ENCODE measurements at places on chromosomes 4 and X. TPM values are rescaled to one million over a fixed set of nuclear protein-coding genes. Genes with fewer than 3 reads are reported as not detected.
A peak's percentile ranks its signal among the peaks of the same experiment; 100 is the strongest.

DNA sequence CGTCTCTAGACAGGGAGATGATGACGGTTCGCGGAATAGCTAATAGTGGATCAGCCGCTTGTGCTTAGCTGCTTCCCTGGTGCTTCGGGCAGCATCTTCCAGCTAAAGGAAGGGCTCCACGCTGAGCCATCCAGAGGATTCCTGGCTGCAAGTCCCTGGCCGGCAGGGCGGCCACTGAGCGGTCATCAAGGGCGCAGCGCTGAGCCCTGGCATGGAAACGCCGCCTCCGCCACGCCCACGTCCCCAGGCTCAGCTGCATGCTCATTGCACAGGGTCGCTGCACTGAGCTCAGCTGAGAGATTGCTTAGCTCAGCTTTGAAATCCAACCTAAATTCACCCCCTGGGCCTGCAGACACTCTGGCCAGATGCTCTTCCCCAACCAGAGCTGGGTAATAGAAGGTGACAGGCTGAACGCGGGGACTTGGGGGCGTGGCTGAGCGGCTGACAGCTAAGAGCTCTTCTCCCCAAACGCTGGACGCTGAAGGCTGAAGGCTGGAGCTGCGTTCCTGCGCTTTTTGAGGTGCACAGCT, 118.2 kb upstream of the KIT start:
- peak; percentile 47 for DNase-seq

GRCh38 chrX:39460499-39460898, 637.3 kb downstream of the BCOR start:
- DNase-seq = no peak

- DNase-seq = peak; percentile 12
These were observed 85.4 kb upstream of the GBA3 start for GRCh38 chr4:22607382-22607781.

GRCh38 chr4:174248407-174248806, 35.1 kb downstream of the FBXO8 start:
- no peak for DNase-seq

- no peak for DNase-seq
These were observed 384.6 kb downstream of the PPP3CA start for GRCh38 chr4:100962698-100963097.

DNA sequence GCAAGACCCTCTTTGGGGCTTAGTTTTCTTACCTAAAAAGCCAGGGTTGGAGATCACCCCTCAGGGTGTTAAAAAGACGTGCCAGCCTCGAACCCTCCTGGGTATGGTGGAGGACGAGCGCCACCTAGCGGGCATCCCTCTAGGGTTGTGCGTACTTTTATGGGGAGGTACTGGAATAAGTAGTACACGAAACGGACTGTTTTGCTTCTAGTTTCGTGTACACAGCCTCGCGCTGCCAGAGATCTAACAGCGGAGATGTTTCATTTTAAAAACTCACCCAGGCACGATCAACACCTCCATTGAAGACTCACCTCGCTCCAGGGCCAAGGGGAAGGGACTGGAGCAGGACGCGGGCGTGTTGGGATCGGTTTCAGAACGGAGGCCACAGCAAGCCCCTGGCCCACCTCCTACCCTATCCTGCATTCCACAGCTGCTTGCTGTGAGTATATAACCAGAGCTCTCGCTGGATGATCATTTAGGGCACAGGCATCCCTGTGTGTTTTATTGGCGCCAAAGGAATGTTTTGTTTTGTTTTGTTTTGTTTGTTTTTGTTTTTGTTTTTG, 4.8 kb upstream of the NKX3-2 start:
- DNase-seq = peak; percentile 85

DNA sequence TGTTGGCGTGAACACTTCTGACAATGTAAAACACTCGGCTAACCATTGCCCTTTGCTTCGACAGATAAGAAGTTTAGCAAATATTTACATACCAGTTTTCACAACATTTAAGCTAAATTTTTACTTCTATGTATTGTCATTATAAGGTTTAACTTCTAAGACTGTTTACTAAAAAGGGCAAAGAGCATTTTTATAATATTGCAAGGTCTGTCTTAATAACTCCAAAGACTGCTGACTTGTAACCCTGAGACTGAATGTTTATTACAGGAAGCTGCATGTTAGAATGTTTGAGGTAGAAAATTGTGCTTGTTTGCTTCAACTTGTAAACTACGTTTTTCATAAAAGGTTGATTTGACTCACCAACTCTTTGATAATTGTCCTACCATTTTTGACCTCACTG, 213.2 kb upstream of the RPS6KA3 start:
- no peak for DNase-seq

- no peak for DNase-seq
These were observed 30.7 kb upstream of the CLCN4 start for GRCh38 chrX:10126044-10126443.

DNA sequence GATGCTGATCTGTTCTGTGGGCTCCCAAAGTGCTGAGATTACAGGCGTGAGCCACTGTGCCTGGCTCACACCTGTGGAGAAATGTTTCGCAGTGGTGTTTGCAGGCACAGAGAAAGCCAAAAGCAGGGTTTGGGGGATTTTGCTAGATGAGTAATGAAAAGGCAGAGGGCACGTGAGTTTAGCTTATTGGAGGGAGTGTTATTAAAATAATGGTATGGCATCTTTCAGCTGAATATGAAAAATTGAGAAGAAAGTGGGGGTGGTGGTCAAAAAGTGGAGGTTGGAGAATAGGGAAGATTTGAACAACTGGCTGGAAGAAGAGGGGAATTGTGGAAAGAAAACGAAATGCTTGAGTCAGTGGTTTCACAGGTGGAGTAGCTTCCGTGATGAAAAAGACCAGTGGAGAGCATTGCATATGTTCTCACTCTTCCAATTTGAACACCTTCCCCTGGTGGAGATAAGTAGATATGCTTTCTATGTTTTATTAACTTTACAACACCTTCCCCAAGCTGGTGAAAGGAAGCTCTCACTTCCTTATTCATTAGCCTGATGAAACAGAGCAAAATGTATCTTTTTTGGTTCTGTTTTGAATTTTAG, 1.1 kb upstream of the CHST7 start:
- DNase-seq = no peak

GRCh38 chr4:143559757-143560147, 46.2 kb downstream of the SMARCA5 start:
- DNase-seq = no peak

DNA sequence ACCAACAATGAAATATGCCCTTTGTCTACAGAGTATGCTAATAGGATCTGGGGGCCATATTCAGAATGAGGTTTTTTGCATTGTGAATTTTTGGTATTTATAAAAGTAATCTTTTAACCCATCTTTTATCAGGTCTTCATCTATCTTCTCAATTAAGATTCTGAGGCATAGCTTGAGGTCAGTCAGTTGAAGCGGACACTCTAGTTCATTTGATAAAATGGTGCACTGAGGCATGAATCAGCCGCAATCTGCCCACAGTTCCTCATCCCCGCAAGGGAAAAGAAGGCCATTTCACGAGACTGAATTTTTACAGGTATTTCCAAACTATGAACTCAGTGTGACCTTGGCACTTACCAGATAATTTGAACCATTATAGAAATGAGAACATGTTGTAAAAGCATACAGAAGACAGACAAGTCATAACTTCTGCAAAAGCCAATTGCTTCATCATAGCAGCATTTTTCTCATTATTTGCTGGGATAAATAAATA, 19.3 kb upstream of the VCX2 start:
- DNase-seq = no peak

KLKB1 gene
- total RNA-seq = not detected

AREG gene
- 2.2 TPM for total RNA-seq

SPON2 gene
- 2.2 TPM for total RNA-seq

USP26 gene
- not detected for total RNA-seq

FGF13 gene
- 20.7 TPM for total RNA-seq

CYBB gene
- total RNA-seq = 0.41 TPM

NPY5R gene
- total RNA-seq = 1.5 TPM
